RWPE1 (cell line): ENCODE measurements at places on chromosomes 1 and 21.

DNA sequence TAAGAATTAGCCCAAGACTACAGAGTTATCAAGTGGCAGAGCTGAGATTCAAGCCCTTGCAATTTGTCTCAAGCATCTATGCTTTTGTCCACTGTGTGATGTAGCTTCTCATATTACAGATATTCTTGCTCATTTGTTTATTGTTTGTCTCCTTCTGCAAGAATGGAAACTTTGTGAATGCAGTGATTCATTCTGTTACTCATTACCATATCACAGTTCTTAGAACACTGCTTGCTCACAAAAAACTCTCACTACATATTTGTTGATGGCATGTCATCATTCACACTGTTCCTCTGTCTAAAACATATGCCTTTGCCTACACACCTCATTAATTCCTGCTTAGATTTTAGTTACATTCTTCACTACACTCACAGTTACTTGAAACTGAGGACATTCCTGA is 1198.9 kb downstream of the PLA2G4A start:
- peak; percentile 45 for DNase-seq

DNA sequence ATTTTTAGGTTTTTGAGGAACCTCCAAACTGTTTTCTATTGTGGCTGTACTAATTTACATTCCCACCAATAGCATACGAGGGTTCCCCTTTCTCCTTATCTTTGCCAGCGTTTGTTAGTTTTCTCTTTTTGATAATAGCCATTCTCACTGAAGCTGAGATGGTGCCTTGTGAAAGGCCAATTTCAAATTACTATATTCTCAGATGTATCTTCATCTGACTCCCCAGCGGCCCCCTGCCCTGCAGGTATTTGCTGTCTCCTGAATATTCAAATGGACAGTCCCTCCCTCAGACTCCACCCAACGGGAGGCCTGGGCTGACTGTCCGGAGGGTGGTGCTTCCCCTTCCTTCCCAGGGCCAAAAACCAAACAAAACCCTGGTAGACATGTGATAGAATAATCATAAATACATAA is 33.5 kb upstream of the TARBP1 start:
- DNase-seq = no peak

- no peak for DNase-seq
Observed at GRCh38 chr1:158176399-158176798, 4.3 kb upstream of the CD1D start.

DNA sequence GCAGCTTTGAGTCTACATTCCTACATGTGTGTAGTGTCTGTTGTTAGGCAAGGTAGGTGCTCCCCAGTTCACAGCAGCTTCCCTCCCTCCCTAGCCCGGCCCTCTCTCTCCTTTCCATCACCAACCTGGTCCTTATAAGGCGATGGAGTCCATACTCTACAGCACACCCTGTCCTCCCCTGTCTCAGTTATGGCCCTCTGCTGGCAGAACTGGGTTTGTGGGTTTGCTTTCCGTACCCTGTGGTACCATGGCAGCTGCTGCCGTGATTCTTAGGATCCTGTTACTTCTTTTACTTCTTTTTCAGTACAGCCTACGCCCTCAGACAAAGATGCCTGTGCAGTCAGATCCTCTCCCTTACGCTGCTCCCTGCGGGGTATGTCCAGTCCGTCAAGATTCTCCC is 31.7 kb downstream of the AK5 start:
- no peak for DNase-seq

- DNase-seq = no peak
Observed at GRCh38 chr1:201429736-201430501, 8.4 kb upstream of the TNNI1 start.

DNA sequence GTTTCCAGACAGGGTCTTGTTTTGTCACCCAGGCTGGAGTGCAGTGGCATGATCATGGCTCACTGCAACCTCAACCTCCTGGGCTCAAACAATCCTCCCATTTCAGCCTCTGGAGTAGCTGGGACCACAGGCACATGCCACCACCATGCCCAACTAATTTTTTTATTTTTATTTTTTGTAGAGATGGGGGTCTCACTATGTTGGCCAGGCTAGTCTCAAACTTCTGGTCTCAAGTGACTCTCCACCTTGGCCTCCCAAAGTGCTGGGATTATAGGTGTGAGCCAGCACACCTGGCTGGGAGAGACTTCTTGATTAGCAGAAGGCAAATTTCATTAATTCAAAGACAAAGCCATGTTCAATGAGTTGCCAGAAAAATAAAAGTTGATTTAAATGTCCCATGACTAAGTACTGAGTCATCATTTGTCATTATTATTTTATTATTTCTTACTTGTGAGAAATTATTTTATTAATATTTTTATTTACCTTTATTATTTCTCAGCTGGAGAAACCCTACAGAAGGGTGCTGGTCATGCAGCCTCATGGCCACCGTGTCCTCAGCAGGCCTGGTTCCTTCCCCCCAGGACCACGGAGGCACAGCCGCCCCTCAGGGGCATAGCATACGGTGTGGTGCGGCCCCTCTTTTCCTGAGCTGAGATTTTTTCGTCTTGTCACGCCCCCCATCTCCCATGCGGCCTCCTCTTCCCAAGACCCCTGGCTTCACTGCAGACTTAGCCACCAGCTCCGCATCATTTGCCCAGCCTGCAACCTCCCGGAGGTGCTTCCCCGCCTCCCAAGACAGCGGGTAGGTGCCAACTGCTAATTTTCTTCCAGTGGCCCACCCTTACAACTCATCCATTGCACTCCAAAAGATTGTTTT is 55.3 kb upstream of the SIM2 start:
- no peak for DNase-seq
